ENCODE measurements at places on chromosomes 6 and 20.

- DNase-seq: no peak
- no peaks in the 10 kb centered on the region for H3K27me3 ChIP-seq
- peaks cover 2% of the 10 kb centered on the region for H3K4me1 ChIP-seq
Observed at GRCh38 chr6:158399040-158399700, 86.9 kb downstream of the TULP4 start.

DNA sequence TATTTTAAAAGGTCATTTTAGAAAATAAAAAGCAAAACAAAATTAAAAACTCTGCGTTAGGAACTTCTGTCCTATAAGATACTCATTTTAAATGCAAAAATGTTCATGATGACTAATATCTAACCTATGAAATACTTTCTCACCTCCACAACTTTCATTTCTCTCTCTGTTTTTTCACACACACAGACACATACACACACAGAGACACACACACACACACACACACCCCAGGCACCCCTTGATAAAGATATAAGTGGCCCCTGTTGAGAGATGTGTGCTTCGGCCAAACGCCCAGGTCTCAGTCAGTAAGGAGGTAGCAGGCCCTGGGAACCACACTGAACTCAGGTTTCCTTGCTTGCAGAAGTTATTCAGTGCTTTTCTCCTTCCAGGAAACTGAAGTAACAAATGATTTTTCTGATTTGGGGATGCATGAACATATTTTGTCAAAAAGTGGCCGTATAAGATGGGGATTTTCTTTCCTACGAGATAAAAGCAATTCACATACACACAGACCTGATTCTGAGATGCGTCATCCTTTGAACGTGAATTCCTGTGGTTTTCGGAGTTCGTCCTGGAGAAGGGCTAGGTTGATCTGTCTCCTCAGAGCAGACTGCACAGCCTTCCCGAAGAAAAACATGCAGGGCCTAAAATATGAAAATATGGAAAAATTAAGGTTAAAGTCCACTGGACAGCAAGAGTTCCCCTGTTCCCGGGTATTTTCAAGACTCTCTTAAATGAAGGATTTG lies 306.8 kb upstream of the FOXQ1 start:
- no peak overlapping the region for H3K4me3 ChIP-seq
- H3K27me3 ChIP-seq: peaks cover 6% of the 10 kb centered on the region
- H3K4me1 ChIP-seq: no peaks in the 10 kb centered on the region
- no peak overlapping the region for H3K27ac ChIP-seq
- DNase-seq: no peak

GRCh38 chr6:139887275-139887674 lies 512.8 kb upstream of the CITED2 start:
- DNase-seq: no peak
- H3K36me3 ChIP-seq: no peaks in the 10 kb centered on the region

- H3K4me1 ChIP-seq: no peaks in the 10 kb centered on the region
- H3K36me3 ChIP-seq: no peaks in the 10 kb centered on the region
- DNase-seq: no peak
- H3K27ac ChIP-seq: no peak overlapping the region
- no peak overlapping the region for H3K4me3 ChIP-seq
Observed at GRCh38 chr6:21241231-21242130, 352.1 kb upstream of the SOX4 start.

DNA sequence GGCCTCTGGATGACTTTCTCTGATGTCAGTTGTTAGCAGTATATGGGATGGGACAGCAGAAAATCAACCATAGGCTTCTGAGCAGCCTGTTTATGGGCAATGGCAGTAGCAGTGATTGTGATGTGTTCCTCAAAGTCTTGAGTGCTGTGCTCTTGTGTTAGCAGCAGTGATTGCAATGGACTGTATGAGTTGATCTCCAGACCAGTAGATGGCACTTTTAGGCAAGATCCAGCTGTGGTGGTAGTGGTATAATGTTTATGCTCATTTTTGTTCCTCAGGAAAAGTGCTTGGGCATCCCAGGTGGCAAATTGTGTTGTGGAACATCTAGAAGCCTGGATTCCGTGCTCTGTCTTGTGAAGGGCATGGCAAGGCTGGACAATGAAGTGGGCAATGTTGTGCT lies 181.6 kb upstream of the SYNCRIP start:
- H3K4me1 ChIP-seq: no peaks in the 10 kb centered on the region
- no peaks in the 10 kb centered on the region for H3K27me3 ChIP-seq
- no peak overlapping the region for H3K4me3 ChIP-seq
- no peak overlapping the region for H3K27ac ChIP-seq
- no peak for DNase-seq

DNA sequence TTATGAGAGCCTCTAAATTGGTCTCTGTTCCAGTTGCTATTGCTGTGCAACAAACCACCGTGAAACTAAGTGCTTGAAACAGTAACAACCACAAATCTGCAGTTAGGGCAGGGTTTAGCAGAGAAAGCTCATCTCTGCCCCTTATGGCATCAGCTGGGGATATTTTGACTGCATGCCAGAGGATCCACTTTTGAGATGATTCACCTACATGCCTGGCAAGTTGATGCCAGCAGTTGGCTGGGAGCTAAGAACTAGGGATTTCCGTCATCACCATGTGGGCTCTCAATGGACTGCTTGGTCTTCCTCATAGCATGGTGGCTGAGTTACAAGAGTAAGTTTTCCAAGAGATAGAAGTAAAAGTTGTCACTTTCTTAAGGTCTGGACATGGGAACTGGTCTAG lies 35.1 kb downstream of the PLCB4 start:
- no peaks in the 10 kb centered on the region for H3K4me1 ChIP-seq
- no peaks in the 10 kb centered on the region for H3K36me3 ChIP-seq
- no peak overlapping the region for H3K4me3 ChIP-seq

DNA sequence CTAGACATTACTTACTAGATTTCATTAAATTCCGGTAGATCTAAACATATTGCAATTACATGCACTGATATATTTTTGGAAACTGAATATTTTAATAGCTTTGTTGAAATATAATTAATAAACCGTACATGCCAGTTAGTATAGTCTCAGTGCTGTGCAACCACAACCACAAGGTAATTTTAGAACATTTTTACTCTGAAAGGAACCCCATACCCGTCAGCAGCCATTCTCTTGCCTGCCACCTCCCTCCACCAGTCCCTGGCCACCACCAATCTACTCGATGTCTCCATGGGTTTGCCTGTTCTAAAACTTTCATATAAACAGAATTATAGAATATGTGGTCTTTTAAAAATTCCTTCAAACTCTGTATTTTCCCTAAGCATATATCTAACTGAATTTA lies 293.9 kb downstream of the THBS2 start:
- no peak overlapping the region for H3K4me3 ChIP-seq
- peaks cover 9% of the 10 kb centered on the region for H3K27me3 ChIP-seq
- H3K4me1 ChIP-seq: no peaks in the 10 kb centered on the region
- H3K27ac ChIP-seq: no peak overlapping the region

DNA sequence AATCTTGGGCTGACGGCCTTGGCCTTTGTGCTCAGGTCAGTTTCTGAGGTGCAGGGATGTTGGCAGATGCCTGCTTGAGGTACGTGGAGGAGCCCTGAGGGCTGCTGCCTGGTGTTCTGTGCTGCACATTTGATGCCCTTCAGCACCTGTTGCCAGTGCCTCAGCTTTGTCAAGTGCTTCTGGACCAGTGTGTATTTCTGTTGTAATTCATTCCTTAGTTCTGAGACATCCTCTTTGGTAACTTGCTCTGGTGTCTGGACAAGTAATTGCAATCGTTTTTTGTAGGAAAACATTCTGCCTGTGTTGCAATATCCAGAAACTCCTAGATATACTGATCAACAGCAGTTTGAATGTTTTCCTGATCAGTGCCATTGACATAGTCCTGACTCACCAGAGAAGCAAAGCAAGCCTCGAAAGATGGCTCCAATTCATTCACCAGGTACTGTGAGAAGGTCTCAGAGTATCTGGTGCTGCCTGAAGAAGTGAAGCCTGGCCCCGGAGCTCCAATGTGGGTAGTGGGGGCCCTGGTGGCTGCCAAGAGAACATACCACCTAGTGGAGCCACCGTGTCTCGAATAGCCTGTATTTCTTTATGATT lies 26.7 kb downstream of the ZNF337 start:
- H3K36me3 ChIP-seq: peaks cover 21% of the 10 kb centered on the region
- no peak overlapping the region for H3K4me3 ChIP-seq
